Activated T-cell treated with anti-CD3 and anti-CD28 coated beads, Interleukin-2, amount 50 U/mL, for 48 hours (primary cell): ENCODE measurements at places on chromosomes 5 and 9.

GRCh38 chr5:126120939-126121338 is 302.3 kb upstream of the GRAMD2B start:
- no peak for DNase-seq

DNA sequence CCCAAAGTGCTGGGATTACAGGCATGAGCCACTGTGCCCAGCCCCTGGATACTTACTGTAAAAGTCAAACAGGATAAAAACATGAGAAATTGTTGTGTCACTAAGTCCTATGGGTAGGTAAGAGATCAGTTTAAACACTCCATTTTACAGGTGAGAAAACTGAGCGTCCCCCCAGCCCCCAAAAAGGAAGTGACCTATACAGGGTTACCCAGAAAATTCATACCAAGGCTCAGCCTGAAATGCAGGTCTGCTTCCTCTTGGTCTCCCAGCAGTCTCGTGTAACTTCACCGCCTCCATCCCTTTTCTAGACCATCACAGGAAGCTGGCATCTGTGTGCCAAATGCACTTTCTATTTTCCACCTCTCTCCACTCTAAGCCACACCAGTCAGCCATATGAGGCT is 57.2 kb downstream of the TMOD1 start:
- no peak for DNase-seq

GRCh38 chr5:114450437-114450836 is 88.6 kb downstream of the KCNN2 start:
- DNase-seq: no peak

DNA sequence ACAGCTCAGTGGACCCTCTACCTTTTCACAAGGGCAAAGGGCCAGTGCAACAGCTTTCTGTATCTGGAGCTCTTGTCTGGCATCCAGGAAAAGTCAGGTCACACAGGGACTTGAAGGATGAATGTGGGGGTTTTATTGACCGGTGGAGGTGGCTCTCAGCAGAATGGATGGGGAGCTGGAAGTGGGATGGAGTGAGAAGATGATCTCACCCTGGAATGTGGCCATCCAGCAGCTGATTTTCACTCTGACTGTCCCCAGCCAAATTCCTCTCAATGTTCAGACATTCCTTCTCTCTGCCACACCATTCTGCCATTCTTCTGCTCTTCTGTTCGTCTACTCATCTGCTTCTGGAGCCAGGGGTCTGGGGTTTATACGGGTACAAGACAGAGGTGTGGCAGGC is 1119.9 kb downstream of the TAF11L14 start:
- no peak for DNase-seq

DNA sequence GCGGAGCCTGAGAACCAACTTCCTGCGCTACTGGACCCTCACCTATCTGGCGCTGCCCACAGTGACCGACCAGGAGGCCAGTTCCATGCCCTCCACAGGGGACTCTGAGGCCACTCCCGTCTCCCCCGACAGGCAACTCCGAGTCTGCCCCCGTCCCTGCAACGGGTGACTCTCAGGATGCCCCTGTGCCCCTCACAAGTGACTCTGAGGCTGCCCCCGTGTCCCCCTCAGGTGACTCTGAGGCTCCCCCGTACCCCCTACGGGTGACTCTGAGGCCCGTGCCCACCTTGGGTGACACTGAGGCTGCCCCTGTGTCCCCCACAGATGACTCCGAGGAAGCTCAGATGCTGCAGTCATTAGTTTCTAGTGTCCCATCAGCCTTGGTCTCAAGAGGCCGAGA is 25.1 kb downstream of the CEL start:
- DNase-seq: no peak

DNA sequence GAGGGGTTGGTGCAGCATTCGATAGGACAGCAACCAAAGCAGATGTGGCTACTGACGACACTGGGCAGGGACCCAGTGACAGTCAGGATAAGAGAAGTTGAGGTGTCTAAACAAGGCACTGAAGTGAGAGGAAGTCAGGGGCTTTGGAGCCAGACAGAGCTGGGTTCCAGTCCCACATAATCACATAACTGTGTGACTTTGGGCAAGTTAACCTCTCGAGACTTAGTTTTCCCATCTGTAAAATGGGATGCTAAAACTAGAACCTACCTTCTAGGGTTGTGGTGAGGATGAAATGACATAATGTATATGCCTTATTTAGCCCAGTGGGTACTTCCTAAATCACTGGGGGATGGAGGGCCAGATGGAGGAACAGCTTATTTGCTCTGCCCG is 3.1 kb downstream of the ANGPTL2 start:
- DNase-seq: no peak

GRCh38 chr9:136401173-136401922 is 1.4 kb upstream of the SNAPC4 start:
- DNase-seq: no peak

DNA sequence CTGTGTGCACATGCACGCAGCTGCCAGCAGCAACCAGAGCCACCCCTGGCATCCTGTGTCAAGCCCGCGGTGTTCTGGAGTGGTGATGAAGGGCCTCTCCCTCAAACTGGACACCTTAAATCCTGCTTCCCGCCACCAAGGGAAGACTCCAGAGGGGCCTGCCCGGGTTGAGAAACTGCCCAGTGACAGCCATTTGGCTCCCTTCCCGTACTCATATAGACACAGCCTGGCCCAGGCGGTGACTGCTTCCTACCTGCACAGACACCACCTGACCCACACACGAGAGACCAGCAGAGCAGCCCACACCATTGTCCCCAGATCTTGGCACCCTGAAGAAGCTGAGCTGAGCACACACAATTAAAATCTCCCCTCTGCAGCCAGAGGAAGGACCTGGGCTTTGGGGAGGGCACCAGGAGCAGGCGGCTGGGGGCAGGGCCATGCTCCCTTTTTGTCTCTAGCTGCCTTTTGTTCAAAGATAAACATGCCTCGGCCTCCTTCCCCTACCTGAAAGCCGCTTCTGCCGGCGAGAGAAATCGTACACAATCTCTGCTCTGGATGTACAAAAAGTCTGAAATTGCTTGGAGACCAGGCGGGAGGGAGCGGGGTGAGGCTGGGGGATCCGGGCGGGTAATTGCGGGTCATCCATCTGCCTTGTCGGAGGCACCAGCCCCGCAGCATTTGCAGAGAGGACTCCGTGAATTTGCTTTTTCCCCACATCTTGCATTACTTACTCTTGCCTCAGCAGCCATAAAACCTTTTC is 78.4 kb downstream of the TSPAN17 start:
- no peak for DNase-seq

GRCh38 chr5:82656341-82656761 is 378.2 kb upstream of the RPS23 start:
- DNase-seq: no peak

DNA sequence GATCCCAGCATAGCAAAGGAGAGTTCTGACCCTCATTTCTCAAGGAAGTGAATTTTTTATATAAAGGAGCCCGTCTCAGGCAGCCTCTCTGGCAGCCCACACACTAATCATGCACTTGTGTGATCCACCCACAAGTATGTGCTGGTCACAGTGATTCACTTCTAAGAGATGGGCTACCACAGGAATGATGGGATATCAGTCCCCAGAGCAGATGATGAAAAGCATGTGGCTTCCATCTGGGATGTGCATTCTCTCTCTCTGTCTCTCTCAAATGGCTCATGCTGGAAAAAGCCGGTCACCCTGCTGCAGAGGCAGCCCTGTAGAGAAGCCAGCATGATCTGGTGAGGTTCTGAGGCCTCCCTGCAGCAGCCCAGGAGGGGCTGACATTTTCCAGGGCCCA is 74.2 kb upstream of the ADCY2 start:
- DNase-seq: no peak

DNA sequence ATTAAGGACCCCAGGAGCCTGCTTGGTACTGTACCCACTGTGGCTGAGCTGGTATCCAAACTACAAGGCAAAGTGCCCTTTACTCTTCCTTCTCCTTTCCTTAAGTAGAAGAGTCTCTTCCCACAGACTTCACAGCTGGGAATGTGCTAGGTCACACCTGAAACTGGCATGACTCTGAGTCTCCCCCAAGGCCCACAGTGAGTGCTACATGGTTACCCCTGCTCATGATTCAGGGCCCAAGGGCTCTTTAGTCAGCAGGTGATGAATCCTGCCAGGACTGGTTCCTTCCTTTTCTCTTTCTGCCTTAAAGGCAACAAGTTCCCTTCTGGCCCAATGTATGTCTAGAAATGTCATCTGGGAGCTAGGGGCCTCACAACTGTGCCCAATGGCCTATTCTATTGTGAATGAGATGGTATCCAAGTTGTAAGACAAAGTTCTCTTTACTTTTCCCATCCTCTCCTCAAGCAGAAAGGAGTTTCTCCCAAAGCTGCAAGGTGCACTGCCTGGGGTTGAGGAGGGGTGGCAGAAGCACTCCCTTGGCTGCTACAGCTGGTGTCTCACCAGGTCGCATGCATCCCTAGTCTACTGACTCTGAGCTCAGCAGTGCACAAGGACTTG is 134.4 kb downstream of the TMEM38B start:
- no peak for DNase-seq
